ENCODE measurements at places on chromosomes 3 and 15.
A peak's percentile ranks its signal among the peaks of the same experiment; 100 is the strongest.

GRCh38 chr3:185936273-185936629, 1.6 kb downstream of the TRA2B start:
- DNase-seq = no peak

- no peak for DNase-seq
These were observed 4.8 kb upstream of the MECOM start for GRCh38 chr3:169668072-169668956.

- DNase-seq = no peak
These were observed 11.6 kb upstream of the CILP start for GRCh38 chr15:65222891-65223290.

GRCh38 chr15:59553879-59554735, 57.5 kb upstream of the GCNT3 start:
- DNase-seq = no peak

DNA sequence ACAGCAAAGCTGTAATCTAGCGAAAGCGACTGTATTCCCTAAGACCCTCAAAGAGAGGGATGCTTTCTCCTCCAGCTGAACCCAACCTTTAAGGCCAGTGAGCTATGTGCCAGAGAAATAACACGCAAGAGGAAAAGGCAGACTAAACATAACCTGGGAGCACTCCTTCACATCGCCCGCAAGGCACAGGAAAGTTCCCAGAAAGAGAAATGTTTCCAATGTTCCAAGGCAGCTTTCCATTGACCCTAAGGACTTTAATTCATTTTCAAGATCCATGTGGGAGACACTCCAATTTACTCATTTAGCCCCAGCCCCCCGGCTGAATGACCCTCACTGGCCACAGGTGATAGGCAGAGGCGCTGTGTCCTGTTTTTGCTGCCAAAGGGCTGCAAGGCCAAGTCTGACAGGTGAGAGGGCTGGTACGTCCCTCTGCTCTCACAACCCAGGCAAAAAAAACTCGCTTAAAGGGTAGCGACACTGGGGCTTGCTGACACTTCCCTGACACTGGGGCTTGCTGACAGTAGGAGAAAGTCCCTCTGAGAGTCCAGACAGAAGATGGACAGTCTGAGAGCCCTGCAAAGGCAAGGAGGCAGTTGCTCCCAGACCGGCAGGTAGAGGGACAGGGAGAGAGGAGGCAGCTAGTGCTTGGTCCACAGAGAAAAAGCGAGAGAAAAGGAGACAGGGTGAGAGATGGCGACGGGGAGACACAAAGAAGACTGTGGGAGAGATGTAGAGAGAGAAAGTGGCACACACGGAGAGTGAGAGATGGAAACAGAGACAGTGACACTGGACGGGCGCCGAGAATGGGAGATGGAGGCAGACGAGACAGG, 702 bp downstream of the ARHGEF3 start:
- DNase-seq = no peak

DNA sequence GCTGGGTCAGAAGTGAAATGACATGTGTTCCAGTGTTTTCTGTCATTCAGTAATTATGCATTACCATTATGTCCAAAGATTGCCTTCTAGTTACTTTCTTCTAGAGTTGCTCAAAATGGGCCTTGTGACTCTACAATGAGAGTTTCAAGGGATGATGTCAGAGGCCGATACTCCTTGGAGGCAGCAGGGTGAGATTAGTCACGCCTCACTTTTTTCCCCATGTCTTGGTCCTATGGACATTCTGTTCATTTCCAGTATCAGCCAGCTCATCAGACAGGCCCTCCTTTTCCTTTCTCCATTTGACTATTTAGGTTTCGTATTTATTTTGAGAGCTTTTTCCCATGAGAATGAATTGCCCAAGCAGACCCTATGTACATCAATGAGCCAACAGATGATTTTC, 17.5 kb downstream of the VGLL3 start:
- DNase-seq = no peak

DNA sequence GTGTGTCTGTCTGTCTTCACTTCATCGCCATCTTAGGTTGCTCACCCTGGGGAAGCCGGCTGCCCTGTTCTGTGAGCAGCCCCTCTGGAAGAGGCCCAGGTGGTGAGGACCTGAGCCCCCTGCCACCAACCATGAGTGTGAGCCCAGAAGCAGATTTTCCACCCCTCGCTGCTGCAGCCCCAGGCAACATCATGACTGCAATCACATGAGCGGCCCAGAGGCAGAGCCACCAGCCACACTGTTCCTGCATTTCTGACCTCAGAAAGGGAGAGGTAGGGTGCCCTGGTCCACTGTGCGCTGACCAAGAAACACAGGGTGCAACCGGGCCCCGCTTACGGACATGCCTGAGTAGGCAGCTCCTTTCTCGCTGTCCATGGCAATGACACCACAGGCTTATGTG, 92.3 kb upstream of the IQSEC1 start:
- DNase-seq = no peak

DNA sequence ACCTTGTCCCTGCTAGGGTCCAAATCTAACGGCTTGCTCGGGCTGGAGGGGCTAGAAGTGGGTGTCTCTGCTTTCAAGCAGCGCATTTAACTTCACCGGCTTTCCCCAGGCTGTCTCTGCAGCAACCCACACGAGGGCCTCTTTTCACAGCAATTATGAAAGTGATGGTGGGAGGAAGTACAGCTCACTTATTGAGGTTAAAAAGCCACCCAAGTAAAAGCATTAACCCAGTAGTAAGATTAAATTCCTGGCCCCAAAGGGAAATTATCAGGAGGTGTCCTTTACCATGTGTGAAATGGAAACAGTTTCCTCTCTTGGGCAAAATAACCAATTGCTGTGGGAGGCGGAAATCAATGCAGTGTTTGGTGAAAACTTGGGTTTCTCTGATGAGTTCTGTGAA, 41.1 kb downstream of the NGRN start:
- peak; percentile 69 for DNase-seq

- no peak for DNase-seq
These were observed 169.4 kb downstream of the CHST2 start for GRCh38 chr3:143288944-143289343.

GRCh38 chr3:192802957-192803899, 75.9 kb upstream of the FGF12 start:
- peak; percentile 24 for DNase-seq

- no peak for DNase-seq
These were observed 172.2 kb downstream of the LPP start for GRCh38 chr3:188326111-188326510.

DNA sequence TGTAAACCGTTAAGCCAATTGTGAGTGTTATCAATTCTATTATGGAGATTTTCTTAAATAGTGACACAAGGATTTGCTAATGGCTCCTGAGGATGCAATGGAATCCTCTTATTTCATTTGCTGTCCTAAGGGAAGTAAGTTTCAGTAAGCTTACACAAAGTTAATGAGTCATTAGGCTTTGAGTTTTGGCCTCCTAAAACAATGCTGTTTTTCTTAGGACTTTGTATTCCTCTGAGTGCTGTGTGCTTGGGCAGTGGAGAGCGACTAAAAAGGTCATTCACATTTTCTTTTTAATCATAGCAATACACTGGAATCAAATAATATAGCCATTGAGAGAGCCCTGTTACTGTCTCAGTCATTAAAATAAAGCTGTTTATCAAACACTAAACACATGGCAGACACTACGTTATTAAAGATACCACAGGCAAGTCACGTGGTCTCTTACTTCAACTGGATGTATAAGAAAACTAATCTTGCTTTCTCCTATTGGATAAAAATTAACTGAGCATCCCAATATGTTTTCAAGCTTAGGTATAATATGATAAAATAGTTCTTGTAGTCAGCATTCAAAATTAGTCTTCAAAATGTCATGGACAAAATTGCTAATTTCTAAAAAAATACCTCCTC, 290.8 kb downstream of the NLGN1 start:
- no peak for DNase-seq

DNA sequence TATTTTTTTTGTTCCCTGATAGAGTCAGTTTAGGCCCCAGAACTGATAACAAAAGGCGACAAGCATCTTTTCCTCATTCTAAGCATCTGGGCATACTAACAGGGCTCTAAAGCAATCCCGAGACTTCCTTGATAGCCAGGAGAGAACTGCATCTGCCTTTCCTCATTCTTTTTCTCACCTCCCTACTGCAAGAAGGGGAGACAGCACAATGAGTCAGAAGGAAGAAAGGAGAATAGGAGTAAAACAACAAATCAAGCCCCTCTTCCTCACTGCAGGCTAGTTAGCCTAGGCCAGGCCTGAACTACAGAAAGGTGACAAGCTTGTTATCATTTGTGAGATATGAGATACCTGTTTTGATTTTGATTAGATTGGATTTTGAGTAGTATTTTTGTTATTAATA, 97.9 kb downstream of the NAALADL2 start:
- no peak for DNase-seq

DNA sequence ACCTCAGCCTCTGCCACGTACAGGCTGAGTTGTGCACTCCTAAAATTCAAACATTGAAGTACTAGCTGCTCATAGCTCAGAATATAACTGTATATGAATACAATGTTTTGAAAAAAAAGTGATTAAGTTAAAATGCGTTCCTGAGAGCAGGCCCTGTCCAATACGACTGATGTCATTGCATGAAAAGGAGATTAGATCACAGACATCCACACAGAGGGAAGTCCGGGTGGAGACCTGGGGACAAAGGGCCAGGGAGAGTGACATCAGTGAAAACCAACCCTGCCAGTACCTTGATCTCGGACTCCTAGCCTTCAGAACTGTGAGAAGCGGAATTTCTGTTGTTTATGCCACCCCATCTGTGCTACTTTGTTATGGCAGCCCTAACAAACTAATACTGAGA, 311.4 kb upstream of the NR2F2 start:
- DNase-seq = no peak

DNA sequence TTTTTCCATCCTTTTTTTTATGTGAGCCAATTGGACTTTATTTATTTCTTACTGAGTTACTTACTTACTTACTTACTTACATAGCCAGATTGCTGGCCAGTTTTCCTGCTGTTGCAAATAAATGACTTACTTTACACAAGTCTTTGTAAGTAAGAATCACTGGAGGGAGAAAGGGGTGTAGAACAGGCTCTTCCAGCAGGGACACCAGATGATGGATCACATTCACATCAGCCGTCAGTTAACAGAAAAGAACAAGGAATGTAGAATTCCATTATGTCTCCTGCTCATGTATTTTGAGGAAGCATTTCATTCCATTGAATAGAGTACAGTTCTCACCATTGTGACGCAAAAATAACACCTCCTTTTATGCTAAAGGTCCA, 188.6 kb downstream of the FNDC3B start:
- DNase-seq = no peak

DNA sequence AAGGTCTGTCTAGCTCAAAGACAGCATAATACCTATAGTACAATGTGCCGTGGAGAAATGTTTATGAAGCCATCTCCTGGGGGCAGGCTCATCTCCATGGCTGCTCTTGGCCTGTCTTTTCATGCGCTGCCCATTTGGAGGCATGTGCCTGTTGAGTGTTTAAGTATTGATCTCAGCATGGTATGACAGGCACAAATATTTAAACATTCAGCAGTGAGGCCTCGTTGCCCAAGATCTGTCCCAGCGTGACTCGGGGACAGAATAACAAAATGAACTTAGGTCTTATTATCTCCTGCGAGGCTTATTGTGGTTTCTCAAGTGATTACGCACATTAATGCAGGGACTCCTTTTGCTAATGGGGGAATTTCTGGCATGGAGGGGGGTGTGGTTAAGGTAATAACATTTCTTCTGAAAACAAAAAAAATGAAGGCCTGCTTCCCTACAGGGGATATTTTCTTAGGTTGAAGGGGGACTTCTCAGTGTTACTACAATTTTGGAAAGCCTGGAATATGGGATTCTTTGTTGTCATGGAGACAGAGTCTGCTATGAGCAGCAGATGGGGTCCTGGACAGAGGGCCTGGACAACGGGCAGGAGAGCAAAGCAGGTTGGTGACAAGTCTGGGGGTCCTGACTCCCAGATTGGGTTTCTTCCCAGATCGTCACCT, 4.4 kb upstream of the SLC6A1 start:
- no peak for DNase-seq

GRCh38 chr3:74599564-74599963, 14.9 kb downstream of the CNTN3 start:
- DNase-seq = no peak

DNA sequence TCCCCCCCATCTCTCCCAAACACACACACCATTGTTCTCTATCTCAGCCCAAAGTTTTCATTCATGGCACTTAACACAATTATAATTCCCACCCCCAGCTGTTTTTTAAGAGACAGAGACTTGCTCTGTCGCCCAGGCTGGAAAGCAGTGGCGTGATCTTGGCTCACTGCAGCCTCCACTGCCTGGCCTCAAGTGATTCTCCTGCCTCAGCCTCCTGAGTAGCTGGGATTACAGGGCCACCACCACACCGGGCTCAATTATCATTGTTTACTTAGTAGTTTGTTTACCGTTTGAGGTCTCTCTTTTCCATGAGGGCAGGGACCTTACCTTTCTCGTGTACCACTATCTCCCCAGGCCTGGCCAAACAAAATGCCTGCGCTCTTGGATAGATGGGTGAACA, 79.8 kb upstream of the RAD18 start:
- DNase-seq = no peak

DNA sequence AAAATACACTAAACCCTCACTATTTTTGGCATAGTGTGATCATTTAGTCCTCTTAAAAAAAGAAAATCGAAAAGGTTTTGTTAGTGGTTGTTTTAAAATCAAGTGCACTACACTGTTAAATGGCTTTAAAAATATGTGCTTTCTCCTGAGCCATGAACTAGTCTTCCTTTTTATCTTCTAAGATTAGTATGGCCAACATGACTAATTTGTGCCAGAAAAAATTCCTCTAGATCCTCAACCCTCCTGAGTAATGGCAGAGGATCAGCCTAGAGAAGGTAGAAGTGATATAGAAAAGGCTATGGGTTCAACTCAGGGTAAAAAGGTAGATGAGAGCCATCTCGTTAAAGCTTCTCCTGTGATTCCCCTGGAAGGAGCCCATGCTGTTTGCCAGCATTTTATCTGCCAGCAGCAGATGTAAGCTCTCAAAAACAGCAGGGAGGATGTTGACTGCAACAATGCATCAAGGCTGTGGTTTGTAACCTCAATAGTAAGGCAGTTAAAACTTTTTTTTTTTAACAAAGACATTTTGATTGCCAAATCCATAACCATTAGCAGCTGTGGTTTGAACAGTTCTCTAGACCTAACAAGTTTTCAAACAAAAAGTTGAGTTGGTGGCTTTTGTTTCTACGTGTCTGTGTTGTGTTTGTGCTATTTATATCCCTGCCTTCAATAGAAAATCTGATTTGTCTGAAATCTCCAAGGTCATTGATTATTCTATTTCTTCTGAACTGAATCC, 30.2 kb upstream of the ZNF609 start:
- DNase-seq = peak; percentile 26

DNA sequence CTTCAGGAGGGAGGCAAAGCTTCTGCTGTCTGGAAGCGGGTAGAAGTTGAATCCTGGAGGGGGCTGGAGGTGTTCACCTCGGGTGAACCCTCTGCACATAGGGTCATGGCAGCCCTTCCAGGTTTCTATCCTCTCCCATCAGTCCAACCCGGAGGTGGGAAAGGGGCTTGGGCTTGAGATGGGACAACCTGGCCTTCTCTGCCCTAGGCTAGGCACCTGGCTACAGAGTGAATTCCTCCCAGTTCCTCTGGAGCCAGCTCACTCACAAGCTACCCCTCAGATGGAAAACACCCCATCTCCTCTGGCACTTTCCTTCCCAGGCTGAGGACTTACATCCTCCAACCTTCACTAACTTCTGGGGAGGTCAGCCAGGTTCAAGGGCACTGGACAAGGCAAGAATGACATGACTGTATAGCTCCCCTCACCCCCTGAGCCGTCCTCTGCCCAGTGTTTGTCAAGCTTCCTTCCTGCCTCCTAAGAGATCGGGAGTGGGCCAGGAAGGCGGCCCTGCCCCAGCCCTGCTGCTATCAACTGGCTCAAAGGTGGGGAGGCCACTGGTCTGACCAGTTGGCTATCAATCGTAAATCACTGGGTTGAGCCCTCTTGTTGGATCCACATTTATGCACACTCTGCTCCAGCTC, 45.8 kb downstream of the KLF15 start:
- DNase-seq = no peak

- DNase-seq = no peak
These were observed 10.1 kb upstream of the MINDY2 start for GRCh38 chr15:58761010-58761388.

Data from inflammatory macrophage (primary cell).